ENCODE measurements at places on chromosomes 16 and 17.

DNA sequence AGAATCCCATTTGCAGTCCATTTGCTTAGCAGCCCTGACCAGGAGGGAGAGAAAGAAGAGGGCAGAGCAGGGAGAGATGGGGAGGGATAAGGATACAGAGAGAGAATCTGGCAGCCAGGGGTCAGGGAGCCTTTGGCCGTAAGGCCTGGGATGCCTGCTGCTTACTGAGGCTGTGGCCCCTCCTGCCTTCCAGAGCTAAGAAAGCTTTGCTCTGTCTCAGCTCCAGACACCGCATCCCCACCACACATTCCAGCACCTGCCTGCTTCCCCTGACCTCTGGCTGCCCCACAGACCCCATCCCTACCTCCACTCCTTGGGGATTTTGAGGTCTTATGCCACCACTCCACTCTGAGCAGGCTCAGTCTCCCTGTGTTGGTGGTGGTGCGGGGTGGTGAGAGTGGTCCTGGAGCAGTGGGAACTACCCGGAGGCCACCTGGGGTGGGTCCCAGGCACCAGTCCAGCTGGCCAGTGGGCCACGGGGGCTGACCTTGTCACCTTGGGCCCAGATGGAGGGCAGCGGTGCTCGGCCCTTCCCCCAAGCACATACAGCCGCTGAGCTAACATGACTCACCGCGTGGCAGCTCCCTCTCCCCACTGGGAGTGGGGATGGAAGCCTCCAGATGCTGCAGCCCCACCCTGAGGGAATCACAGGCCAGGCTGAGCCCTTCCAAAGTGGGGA is 58.3 kb downstream of the RAI1 start:
- peak; percentile 40 for DNase-seq

GRCh38 chr16:66689282-66689681 is 7.3 kb downstream of the CMTM4 start:
- DNase-seq = no peak

GRCh38 chr17:28507567-28508203 is 1.5 kb downstream of the FOXN1 start:
- no peak for DNase-seq

DNA sequence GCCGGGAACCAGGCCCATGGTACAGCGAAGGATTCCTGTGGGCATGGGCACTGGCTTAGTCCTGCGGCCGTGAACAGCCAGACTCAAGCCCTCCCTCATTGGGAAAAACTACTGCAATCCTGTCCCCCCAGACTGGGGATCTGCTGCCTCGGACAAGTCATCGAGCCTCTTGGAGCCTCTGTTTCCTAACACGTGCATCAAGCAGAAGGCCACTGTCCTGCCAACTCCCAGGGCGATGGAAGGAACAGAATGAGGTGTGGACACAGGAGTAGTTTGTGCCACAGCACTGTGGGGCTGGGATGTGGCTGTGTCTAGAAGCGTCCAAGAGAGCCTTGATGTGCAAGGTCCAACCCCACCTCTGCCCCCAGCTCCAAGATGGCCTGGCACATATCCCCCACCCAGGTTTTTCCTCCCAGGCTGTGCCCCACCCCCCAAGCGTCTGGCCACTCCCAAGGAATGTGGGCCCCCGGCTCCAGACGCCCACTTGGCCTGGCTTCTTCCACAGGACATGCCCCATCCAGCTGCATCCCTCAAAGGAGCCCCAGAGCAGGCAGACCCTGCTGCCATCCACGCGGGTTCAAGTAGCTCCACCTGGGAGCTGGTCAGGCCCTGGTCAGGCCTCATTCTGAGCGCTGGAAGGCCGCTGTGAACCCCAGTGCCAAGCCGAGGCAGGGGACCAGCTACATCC is 3.4 kb downstream of the CAMKK1 start:
- no peak for DNase-seq

GRCh38 chr16:21526923-21527807 is 72.2 kb upstream of the METTL9 start:
- DNase-seq = no peak

GRCh38 chr17:28071891-28072606 is 29.6 kb downstream of the NLK start:
- DNase-seq = no peak

GRCh38 chr16:13645601-13646245 is 274.2 kb upstream of the ERCC4 start:
- DNase-seq = no peak

DNA sequence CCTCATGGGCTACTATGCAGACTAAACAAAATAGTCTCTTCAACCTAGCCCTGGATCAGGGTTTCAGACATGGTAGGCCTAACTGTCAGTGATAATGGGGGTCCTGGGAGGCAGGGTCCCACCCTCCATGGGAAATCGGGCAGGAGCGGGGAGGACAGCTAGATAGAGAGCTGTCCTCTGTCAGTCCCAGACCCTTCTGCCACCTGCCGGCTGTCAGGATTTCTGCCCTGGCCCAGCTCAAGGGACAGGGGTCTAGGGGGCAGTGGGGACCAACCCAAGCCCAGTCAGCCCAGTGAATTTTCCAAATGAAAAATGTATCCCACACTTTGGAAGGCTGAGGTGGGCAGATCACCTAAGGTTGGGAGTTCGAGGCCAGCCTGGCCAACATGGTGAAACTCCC is 5.3 kb downstream of the CA7 start:
- DNase-seq = no peak

- DNase-seq = no peak
Measured at GRCh38 chr16:69003500-69003899, 102.0 kb upstream of the HAS3 start.

- no peak for DNase-seq
Measured at GRCh38 chr17:66737524-66737923, 97.4 kb upstream of the CACNG5 start.

GRCh38 chr17:80805032-80805751 is 186.4 kb upstream of the CHMP6 start:
- no peak for DNase-seq

- no peak for DNase-seq
Measured at GRCh38 chr17:16882243-16882925, 89.5 kb downstream of the TNFRSF13B start.

GRCh38 chr17:63961355-63962212 is 11.1 kb downstream of the SCN4A start:
- DNase-seq = peak; percentile 8

- no peak for DNase-seq
Measured at GRCh38 chr17:14016858-14017257, 52.4 kb upstream of the COX10 start.

- no peak for DNase-seq
Measured at GRCh38 chr16:71242036-71242435, 11.5 kb upstream of the HYDIN start.

DNA sequence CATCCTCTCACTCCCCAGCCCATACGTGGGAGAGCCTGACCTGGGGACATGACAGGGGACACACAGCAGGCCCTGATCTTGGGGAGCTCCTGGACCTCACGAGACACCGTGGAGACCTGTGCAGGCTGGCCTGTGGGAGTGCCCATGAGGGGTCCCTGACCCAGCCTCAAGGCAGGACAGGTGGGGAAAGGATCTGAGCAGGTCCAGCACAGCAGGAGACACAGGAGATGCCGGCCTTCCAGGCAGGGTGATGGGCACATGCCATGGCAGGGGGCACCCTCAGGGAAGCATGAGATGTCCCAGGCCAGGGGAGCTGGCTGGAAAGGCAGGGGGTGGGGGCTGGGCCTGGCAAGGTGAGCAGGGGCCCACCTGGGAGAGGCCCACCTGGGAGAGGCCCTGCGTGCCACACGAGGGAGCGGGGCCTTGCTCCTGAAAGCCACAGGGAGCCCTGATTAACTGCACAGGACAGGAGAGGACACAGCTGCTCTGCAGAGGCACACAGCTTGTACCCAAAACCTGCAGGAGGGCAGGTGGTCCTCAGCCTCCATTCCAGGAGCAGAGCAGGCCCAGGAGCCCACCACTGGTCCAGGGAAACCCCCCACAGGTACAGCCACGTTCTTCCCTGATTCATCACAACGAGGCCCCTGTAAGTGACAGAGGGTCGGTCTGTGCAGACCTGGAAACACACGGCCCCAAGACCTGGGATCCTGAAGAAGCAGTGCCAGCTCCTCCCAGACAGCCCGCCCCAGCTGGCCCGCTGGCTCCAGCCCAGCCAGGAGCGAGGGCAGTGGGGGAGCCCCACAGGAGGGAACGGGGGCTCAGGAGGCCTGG is 26.6 kb upstream of the KRT17 start:
- DNase-seq = no peak

- no peak for DNase-seq
Measured at GRCh38 chr16:71930013-71930563, 34.8 kb downstream of the IST1 start.
